ENCODE measurements at places on chromosomes 11 and 22.

DNA sequence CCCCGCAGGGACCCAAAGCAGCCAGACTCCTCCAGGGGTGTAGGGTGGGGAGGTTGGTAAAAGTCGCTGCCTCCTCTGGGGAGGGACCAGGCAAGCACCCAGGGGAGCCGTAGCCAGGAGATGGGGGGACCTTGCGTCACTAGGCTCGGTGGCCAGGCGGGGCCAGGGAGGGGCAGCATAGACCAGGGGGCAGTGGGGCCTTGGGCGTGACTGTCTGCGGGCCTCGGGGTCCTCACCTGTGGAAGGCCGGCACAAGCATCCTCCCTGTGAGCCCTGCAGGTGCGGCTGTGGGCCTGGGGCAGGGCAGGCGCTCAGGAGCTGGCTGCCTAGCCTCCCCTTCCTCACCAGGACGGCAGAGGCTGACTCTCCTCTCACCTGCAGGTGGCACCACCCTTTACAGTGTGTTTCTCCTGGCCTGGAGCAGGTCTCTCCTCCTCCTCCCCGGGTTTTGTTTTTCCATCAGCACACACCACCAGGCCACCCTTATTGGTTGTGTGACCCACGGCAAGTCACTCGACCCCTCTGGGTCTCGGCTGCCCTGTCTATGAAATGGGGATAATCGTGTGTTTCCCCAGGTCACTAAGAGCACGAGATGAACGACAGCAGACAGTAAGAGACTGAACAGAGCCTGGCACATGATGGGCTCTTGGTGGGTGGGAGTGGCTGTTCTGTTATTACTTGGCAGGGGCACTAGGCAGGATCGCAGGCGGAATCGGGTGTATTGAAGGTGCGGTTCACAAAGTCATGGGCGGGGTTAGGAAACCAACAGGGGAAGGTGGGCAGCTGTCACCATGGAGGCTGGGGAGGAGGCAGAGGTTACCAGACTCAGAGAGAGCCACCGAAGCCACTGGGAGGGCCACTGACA, 52.7 kb downstream of the FLRT1 start:
- no peak for DNase-seq

GRCh38 chr22:19041704-19042074, 80.5 kb downstream of the DGCR2 start:
- DNase-seq, result no peak

DNA sequence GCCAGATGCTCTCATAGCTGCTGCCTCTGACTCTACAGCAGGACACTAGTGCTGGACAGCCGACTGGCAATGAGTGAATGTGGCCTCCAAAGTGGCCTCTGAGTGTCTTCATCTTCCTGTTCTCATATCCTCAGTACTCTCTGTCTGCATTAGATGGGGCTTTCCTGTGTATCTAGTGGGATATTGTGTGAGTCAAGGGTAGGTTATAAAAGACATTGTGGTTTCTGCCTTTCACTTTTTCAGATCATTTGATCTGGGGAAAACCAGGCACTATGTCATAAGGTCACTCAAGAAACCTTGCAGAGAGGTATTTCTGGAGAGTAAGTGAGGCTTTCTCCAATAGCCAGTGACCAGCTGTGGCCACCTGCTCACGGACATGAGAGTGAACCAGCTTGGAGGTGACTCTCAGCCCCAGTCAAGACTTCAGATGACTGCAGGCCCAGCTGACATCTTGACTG, 333.6 kb upstream of the NCAM1 start:
- DNase-seq, result no peak

GRCh38 chr11:124536520-124536919, 6.9 kb downstream of the OR8B12 start:
- no peak for DNase-seq

GRCh38 chr11:612201-612960, 3.4 kb downstream of the IRF7 start:
- no peak for DNase-seq

- DNase-seq, result no peak
These were observed 44.3 kb downstream of the OR4D9 start for GRCh38 chr11:59555601-59556114.

- DNase-seq, result no peak
These were observed 979 bp downstream of the SMIM38 start for GRCh38 chr11:69156673-69157155.

- no peak for DNase-seq
These were observed 267.6 kb upstream of the PITPNB start for GRCh38 chr22:28186641-28187040.

DNA sequence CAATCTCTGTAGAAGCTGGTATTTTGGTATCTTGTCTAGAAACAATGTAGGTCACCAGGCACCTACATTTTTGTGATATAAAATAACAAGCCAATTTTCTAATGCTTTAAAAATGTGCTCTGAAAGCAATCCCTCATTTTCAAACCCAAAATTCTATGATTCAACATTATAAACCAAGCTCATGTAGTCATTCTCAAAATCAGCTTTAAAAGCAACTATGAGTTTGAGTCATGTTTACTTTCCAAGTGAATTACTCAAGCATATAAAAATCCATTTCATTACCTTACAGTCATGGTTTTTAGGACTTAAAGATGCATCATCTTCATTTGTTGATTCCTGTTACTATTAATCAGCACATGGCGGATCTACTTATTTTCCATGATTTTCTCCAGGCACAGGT, 216.4 kb downstream of the GRM5 start:
- DNase-seq, result no peak

- DNase-seq, result no peak
These were observed 734.7 kb downstream of the KCNA4 start for GRCh38 chr11:29282088-29282487.

GRCh38 chr11:4714300-4714699, 9.7 kb downstream of the MMP26 start:
- no peak for DNase-seq

DNA sequence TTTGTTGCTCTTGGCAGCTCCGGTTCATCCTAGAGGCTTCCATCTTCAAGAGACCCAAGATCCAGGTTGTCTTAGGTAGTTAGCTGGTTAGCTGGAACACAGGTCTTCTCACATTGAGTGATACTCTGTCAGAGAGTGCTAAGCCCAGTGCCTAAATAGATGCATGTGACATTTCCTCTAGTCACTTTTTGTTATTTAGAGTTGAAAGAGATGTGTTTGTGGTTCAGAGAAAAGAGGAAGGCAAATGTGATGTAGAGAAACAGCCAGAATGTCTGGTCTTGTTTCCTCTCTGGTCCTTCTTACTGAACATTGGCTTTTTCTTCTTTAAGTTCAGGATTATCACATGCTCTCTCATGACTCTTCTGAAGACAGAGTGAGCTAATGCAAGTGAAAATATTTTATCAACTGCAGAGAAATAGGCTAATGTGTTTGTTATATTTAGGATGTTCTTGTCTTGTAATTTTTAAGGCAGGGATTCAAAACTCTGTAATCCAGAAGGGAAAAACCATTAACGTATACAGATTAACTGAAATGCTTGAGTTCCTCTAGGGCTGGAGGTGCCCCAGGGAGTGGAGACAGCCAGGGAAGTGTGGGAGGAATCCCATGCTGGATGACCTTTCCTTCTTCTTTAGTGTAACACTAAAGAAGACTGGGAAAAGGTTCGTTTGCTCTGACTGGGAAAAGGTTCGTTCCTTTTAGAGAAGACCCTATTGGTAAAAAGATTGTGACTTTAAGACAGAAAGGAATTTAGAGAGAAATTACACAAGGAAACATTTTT, 75.4 kb downstream of the SWAP70 start:
- no peak for DNase-seq

- DNase-seq, result no peak
These were observed 789 bp downstream of the SIK2 start for GRCh38 chr11:111602865-111603610.

- no peak for DNase-seq
These were observed 32.3 kb downstream of the ARVCF start for GRCh38 chr22:19984201-19984753.

- DNase-seq, result no peak
These were observed 9.2 kb downstream of the RELA start for GRCh38 chr11:65653229-65654225.

- no peak for DNase-seq
These were observed 489.4 kb downstream of the KCNA4 start for GRCh38 chr11:29527391-29527936.

- no peak for DNase-seq
These were observed 35.6 kb upstream of the CDON start for GRCh38 chr11:126098204-126098769.

DNA sequence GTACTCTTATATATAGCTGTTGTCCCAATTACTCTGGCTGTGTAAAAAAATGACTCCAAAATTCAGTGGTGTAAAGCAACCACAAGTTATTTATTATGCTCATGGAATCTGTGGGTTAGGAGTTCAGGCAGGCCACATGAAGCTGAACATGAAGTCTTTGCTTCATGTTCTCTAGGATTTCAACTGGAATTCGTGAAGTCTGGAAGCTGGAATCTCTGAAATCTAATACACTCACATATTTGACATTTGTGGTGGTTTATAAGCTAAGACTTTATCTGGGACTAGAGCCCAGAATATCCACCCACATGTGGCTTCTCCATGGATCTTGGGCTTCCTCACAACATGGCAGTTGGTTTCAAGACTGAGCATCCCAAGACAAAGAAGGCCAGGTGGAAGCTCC, 430.6 kb downstream of the MIAT start:
- DNase-seq, result no peak

GRCh38 chr11:133893381-133893780, 48.1 kb upstream of the SPATA19 start:
- DNase-seq, result no peak

- no peak for DNase-seq
These were observed 178.6 kb upstream of the NARS2 start for GRCh38 chr11:78753297-78753696.

DNA sequence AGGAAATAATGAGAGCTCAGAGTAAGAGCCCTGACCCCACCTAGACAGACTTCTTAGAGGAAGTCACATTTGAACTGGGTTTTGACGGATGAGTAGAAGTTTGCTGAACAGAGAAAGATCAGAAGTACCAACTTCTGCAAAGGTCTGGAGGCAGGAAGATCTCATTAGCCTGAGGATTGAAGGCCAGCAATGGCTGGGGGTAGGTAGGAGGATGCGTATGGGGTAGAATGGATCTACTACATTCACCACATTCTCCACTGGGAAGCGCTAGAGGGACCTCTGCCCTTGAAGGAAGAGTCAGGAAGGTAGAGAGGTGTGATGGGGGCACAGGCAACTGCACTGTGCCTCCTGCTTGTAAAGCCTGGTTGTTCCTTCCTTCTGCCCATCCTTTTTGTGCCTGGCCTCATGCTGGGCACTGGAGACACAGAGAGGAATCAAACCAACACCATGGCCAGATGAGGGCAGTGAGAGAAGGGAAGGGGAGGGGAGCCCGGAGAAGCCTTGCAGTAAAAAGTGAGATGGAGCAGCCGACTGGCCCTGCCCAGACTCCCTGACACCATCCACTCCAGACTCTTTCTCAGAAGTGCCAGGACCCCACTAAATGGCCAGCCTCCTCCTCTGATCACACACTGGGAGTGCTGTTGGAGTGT, 4.9 kb downstream of the TPBGL start:
- no peak for DNase-seq

DNA sequence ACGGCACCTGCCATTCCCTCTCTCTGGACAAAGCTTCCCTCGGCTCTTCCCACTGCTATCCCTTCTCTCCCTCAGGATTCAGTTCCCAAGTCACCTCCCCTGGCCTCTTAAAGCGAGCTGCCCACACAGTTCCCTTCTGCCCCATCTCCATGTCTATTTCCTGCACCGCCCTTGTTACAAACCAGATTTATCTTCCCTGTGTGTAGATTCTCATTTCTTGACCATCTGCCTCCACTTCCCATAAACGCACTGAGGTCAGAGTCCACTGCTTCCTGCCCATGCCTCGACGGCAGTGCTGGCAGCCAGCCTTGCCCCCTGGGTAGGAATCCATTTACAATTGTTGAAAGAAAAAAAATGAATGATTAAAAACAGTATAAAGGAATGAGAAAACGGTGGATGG, 11.6 kb upstream of the APOBEC3B start:
- no peak for DNase-seq
